ENCODE measurements at places on chromosomes 7 and 10.

DNA sequence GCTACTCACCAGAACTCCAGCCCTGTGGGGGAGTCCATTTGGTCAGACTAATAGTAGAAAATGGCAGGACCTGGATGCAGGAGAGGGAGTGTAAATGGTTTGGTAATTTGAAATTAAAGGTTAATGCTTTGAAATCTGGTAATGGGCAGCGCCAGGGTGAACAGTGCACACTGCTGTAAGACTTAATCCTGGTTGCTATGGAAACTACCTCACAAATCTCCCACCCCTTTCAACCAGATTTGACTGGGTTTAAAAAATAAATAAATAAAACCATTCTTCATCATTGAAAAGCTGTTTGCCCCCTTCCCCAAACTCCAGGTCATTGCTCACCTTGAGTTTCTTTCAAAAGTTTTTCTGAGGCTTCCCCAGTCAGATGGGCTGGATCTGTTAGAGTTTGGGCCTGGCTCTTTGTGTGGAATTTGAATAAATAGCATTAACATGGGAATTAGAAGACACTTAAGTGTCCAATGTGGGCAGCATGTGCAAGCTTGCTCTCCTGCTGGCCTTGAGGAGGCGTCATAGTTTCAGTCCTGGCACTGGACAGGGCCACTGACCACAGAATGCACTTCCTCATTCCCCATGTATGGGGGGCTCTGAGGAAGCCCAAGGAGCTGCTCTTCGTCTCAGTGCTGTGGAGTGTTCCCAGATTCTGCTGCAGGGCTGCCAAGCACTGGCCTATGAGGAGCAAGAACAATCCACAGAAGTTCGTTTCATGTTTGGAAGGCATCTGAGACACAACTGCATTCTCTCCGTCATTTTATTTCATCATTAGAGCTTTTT lies 90.7 kb downstream of the LRRC4 start:
- no peak for DNase-seq

DNA sequence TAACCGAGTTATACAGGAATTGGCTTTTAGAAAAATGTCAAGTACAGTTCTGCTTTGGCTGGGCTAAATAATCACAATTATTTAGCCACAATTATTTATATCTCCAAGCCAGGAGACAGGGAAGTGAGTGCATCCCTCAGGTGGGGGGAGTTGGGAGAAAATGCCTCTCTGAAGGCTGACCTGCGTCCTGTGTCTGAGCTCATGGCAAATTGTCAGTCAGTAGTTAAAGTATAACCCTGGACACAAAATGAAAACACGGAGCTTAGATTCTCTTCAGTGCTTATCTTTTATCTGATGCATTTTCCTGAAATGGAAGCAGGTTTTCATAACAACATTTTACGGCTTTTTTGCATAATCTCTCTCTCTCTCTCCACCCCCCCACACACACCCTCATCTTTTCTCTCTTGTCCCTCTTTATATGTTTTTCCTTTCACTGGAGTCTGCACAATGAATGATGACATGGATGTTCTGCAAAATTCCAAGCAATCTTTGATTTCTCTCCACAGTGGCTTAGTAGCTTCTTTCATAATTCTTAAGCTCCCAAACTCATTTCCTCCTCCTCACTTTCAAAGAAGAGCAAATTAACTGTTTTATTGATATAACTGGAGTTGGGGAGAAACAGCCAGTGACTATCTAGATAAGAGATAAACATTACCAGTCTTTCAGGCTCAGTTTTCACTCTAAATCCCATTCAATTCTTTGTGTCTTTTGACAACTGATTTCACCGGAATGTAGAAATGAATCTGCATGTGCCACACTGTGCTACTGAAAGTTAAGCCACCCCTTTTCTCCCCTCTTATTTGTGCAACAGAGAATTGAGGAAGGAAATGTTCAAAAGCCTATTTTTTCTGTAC lies 521.4 kb upstream of the GHITM start:
- no peak for DNase-seq

- DNase-seq: no peak
Measured at GRCh38 chr7:28755255-28755654, 202.9 kb downstream of the TRIL start.

GRCh38 chr7:138957753-138958390 lies 23.3 kb downstream of the KIAA1549 start:
- no peak for DNase-seq

DNA sequence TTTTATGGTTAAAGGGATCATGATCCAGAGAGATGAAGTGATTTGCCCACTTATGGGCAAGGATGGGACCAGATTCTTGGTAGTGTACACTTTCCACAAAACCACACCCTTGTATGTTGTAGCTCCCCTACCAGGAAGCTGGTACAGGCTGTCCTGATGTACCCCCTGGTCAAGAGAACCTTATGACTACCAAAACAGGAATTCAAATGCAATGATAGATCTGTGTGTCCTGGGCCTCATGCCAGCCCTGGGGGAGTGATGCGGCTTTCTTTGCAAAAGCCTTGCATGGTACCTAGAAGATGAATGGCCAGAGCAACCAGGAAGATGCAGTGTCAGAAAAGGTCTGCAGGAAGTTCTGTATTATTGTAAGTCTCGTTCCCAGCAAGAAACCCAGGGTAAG lies 94.9 kb upstream of the AGK start:
- no peak for DNase-seq

DNA sequence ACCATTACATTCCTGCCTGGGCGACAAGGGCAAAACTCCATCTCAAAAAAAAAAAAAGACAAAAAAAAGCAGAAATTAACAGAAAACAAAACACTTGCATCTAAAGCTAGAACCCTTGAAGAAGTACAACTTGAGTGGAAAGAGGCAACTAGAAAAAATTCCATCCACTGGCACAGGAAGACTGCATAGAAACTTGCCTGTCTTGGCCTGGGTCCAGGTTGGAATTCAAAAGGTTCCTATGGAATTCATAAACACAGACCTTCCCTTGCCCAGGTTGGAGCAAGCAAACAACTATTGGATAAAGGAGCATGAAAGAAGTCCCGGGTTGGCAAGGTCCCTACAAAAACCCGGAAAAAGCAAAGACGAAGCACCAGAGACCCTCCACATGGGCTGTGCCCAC lies 69.8 kb downstream of the CCDC71L start:
- no peak for DNase-seq

Data from GM18507 (cell line).